ENCODE measurements at places on chromosomes 7 and 10. TPM values are rescaled to one million over a fixed set of nuclear protein-coding genes. Genes with fewer than 3 reads are reported as not detected.

The SH2D4B gene
- 0.22 TPM for total RNA-seq

The EPHB4 gene
- 189 TPM for total RNA-seq

The VPS50 gene
- 25.4 TPM for total RNA-seq

The CASD1 gene
- 16.8 TPM for total RNA-seq

The OR6B1 gene
- total RNA-seq: not detected

The CUZD1 gene
- 0.39 TPM for total RNA-seq

The SPDYE5 gene
- not detected for total RNA-seq

The MYOZ1 gene
- total RNA-seq: 0.79 TPM

The SEC61G gene
- total RNA-seq: 637 TPM

The NEUROG3 gene
- not detected for total RNA-seq

The EN2 gene
- total RNA-seq: not detected

The APBB1IP gene
- 2.4 TPM for total RNA-seq

The TSPAN33 gene
- 0.65 TPM for total RNA-seq

The ASB4 gene
- total RNA-seq: 0.65 TPM
